Peyer's patch (tissue), 4 donors: ENCODE measurements at places on chromosomes 6 and 20.

DNA sequence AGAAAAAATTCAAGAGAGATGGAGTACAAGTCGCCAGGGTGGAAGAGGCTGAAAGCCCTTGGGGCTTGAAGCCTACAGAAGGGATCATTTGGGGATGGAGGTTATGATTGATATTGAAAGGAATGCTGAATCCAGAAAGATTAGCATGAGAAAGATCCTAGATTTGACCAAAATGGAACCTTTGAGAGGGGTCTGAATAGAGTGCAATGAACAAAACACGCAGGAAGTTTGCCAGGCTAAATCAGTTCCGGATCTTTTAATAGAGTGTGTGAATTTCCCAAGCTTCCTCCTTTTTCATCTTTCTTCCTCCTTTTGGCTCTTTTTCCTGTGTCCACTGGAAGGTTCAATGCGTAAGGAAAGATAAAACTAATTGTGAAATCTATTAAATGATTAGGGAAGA, 15.3 kb downstream of the IPCEF1 start:
- DNase-seq: no peak

- no peak for DNase-seq
Measured at GRCh38 chr6:52539607-52540006, 37.3 kb downstream of the TRAM2 start.

DNA sequence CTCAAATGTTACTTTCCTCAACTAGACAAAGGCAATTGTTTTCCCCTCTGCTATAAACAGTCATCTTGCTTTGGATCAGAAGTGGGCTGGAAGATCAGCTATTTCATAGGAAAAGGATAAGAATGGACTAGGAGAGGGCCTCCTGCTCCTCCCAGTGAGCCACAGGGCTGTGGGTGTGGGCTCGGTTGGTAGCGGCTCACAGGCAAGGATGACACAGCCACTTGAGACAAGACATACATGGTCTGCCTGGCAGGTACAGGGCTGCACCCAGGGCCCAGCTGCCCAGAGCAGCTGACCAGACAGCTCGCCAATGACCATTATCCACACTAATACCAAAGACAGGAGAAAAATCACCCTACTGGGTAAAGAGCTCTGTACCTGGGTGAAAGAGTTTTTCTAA, 9.0 kb upstream of the SLA2 start:
- no peak for DNase-seq

- no peak for DNase-seq
Measured at GRCh38 chr6:131331873-131332781, 196.9 kb downstream of the AKAP7 start.

- peak; percentile 75 for DNase-seq
Measured at GRCh38 chr6:30884521-30885480, 482 bp downstream of the DDR1 start.

DNA sequence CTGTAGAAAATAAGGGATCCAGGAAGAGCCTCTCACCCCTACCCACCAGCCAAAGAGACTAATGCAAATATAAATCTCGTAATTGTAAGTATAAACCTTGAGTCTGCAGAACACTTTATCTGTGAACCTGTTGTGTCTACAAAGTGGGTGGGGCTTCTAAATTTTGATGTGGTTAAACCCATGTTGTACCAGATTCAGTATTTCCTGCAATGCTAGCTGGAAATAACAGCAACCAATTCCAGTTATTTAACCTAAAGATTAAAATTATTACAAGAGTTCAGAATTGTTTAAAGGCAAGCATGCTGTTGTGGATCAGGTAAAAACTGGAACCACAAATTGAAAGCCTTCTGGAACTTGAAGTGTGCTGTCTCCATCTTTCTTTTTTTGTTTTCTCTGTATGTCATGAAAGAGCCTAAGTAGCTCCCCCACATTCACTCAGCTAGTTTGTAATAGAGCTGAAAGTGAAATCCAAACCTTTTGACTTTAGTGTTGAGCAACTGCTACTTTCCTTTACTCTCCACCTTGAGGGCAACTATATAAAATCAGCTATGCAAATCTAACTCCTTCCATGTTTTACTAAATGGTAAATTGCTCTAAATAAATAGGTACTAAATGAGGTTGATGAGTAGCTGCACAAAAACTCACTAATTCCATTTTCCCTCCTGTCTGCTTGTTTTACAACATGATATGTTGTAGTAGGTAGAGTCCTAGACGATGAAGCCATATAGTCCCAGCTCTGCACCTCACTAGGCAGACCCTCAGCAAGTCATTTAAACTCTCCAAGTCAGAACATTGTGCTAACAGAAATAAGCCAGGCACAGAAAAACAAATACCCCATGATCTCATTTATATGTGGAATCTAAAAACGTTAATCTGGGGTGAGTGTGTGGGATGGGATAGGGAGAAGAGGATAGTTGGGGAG, 17.9 kb upstream of the THEMIS start:
- DNase-seq: no peak

DNA sequence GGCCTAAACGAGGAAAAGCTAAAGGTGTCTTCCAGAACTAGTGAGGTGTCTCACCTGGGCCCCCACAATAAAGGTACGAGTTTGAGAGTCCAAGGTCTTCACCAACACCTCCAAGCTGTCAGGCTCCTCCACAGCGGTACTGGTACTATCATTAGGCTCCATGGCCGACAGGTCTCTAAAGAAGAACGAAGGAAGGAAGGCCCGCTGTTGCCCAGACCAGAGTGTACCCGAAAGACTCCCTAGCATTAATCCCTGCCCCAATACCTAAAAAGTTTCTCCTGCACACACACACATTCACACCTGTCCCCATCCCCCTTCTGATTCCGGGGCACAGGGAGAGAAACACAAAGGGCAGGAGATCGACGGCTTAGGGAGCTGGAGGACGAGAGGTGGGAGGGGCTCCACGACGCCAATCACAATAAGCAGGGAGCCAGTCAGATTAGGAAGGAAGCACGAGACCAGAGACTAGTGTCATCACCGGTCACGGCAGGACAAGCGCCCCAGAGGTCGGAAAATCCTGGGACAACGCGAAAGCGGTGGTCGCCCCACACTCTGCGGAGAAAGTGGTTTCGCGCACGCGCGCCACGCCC, 764 bp downstream of the BAG6 start:
- no peak for DNase-seq

GRCh38 chr6:133542056-133542821, 301.1 kb downstream of the EYA4 start:
- DNase-seq: no peak

GRCh38 chr20:35502352-35502751, 27.1 kb downstream of the C20orf173 start:
- peak; percentile 79 for DNase-seq

DNA sequence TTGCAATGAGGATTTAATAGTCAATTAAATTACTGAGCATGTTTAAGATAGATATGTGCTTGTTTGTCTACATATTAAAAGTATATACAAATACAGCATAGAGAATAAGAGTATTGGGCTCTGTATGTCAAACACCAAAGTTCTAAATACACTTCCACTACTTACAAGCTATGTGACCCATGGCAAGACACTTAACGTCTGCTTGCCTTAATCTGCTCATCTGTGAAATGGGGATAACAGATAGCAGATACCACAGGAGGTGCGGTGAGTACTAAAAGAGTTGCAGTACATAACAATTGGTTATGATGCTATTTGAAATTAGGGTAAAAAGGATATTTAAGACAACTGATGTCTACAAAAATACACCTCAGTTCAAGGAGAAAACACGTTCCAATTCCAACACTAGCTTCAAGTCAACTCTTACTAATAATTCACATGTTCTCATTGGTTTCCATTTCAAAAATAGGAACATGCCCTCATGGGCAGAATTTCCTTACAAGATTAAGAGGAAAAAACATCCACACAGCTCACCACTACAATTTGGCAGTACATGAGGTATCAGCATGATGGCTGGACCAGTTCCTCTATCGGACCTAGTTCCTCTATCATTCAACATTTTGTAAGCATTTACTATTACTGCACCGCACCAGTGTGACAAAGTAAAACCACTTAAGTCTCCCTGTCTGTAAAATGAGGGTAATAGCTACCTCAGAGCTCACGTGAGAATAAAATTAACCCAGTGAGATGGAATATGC, 101.1 kb downstream of the SMLR1 start:
- DNase-seq: no peak

- peak; percentile 91 for DNase-seq
Measured at GRCh38 chr20:38805502-38805957, at the start of gene PPP1R16B. Gene PPP1R16B, plus strand, starts transcription at chr20:38805697. Its CDS starts 30,229 bp downstream, at chr20:38835926.

DNA sequence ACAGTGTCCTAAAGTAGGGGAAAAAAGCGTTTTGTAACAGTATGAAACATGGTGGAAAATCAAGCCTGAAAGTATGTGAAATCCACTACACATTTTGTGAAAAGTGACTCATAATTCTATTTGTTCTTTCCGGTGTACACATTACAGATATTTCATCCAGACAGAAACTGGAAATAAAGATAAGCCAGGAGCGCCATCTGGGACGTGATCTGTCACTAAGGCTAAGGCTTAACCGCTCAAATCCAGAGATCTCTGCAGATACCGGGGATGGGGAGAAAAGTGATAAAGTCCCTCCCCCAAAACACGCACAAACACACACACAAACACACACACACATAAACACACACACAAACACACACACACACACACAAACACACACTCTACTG, 26.6 kb upstream of the SRSF6 start:
- no peak for DNase-seq

DNA sequence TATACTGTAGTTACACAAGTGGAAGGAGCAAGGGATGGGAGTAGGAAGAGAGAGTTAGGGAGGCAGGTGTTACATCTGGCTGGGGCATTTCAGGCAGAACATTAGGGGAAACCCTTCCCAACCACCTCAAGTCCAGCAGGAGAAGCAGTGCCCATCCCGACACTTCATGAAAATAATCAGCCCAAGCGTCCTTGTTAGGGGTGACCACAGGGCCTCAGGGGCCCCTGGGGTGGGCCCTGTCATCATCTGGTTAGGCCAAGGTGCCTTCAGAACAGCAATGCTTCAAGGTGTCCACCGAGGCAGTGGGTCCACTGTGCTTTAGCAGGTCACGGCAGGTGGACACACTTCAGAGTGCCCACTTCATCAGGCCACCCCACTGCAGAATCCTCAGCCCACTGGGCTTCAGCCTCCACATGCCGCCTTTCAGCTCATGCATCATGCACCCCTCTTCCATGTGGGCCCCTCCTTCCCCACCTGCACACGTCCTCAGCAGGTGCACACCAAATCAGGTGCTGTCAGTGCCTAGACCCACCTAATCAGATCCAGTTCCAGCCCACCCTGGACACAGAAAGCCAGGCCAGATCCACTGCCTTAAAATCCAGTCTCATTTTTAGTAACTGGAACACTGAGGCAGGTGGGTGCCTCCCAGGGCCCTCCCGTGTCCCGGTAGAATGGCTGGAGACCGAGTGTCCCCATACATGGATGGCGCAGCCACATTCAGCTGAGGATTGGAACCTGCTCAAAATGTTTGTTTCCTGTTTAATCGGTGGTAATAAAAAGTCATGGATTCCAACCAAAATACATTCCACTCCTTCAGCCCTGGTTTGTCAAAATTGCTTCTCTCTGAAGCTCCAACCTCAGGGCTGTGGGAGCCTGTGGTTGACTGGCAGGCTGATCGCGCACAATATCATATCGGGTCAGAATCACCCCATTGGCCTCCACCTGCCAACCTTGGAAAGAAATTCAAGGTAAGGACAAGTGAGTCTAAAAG, 99.5 kb downstream of the ANKRD60 start:
- DNase-seq: no peak

GRCh38 chr6:124873066-124873410, 89.2 kb upstream of the RNF217 start:
- DNase-seq: no peak

DNA sequence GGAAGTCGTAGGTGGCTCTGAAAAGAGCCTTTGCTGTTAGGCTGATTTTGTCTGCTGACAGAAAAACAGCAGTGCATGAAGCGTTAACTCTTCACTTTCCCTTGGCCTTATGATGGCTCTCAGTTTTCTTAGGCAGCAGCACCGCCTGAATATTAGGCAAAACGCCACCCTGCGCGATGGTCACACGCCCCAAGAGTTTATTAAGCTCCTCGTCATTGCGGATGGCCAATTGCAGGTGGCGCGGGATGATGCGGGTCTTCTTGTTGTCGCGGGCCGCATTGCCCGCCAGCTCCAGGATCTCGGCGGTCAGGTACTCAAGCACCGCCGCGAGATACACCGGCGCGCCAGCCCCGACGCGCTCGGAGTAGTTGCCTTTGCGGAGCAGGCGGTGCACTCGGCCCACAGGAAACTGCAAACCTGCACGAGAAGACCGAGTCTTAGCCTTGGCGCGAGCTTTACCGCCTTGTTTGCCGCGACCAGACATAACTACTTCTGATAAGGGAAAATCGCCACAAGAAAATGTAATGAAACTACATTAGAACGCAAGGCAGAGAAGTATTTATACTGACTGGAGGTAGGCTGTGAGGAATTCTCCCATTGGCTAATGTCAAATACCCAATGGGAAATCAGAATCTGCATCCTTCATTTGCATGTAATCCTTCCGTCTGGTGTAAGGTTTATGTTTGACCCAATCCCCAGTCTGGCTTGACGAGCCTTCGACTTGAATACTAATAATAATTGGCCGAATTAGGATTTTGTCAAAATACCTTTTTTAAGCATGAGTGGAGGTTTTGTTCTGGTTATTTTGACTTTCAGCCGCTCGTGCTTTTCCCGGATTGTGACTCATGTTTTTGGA, 53.9 kb upstream of the HFE start:
- DNase-seq: peak; percentile 80

GRCh38 chr6:30747902-30748769, 3.8 kb upstream of the IER3 start:
- DNase-seq: no peak

DNA sequence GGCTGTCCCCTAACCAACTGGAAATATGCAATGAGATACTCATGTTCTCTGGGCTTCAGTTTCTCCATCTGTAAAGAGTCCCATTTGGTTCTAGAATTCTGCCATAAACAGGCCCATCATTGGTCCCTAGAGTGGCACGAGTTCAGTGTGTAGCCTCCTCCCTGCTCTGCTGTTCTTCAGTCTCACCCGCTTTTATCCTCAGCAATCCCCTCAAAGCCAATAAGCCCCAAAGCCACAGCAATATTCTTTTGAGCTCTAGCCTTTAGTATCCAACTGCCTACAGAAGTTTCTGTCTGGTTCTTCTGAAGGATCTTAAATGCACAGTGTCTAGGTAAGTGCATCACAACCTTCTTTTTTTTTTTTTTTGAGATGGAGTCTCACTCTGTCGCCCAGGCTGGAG, 9.8 kb upstream of the MRPS18A start:
- DNase-seq: no peak

DNA sequence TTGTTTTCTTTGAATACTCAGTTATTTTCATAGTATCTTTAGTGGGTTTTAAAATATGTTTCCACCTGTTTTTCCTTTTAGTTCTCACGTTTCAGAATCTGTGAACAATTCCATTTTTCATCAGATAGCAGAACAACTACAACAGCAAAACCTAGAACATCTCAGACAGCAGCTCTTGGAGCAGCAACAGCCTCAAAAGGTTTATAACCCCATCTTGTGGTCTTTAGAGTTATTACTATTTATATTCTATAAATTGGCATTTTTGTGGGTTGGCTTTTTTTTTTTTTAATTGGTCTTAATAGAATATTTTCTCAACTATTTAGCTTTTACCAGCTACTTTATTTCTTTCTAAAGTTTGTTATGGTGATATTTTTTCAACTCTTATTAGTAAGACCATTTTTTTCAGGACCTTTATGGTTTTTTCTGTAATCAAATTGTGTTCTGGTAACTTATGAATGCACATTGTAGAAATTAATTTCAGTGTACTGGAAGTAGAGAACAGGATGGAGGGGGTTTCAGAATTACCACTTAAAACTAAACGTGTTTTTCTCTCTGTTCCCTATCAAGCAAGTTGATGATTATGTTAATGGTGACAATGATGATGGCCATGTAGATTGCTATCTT, 72.2 kb downstream of the SCAF8 start:
- no peak for DNase-seq

GRCh38 chr20:20946122-20946759, 159.9 kb downstream of the LINC00237 start:
- DNase-seq: no peak

GRCh38 chr6:33019372-33019771, 10.0 kb upstream of the HLA-DOA start:
- DNase-seq: no peak
